Hematopoietic multipotent progenitor cell (in vitro differentiated cells): ENCODE measurements at places on chromosomes 4 and X.

- no peak for DNase-seq
Measured at GRCh38 chrX:106437407-106437806, 174.4 kb upstream of the RADX start.

GRCh38 chr4:99359480-99360204 is 7.1 kb upstream of the ADH1C start:
- no peak for DNase-seq

- no peak for DNase-seq
Measured at GRCh38 chr4:77600521-77601451, 4.8 kb upstream of the CXCL13 start.

GRCh38 chrX:56763556-56764152 is 34.6 kb downstream of the NBDY start:
- no peak for DNase-seq

GRCh38 chr4:139221687-139222086 is 44.7 kb upstream of the ELF2 start:
- DNase-seq: no peak

DNA sequence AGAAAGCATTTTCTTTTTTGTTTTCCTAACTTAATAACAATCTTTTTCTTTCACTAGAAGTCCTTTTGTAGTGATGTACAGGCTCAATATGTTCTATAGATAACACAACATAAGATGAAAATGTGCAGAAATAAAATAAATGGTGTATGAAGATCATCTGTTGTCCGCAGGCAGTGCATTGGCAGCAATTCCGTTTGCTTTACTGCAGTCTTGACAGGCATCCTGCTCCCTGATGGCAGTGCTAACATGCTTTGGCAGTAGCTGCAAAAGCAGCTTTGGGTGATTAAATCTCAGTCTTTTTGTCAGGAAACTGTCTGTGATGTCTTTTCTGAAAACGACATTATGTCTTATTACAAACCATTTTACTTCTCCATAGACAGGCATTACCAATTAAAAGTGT is 131.4 kb downstream of the TRAM1L1 start:
- DNase-seq: no peak
